ENCODE measurements at places on chromosomes 7 and 10.
A peak's percentile ranks its signal among the peaks of the same experiment; 100 is the strongest.

DNA sequence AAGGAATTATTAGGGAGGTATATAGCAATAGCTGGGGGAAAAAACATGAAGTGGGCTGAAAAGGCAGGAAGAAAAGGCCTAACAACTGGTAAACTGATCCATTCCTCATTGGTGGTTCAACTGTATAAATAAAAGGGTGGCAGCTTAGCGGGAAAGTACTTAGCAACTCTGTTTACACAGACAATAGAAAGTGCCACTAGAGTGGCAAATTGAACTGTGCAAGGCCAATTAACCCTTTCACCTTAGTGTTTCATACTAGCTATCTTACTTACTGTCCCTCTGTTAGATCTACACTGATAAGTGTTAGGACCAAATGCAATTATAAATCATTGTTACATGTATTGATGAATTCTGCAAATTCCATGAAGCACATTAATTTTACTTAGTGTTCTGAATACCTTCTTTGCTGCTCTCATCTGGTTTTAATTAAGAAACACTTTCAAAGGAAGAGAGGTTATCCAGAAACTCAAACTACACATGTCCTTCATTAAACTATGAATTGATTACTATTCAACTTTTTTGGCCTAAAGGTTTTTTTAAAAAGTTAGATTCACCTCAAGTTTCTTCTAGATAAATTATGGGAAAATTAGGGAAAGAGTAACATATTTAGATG is 28.0 kb downstream of the DNAJC1 start:
- no peak for DNase-seq

- no peak for DNase-seq
These were observed 157.2 kb downstream of the CHRM2 start for GRCh38 chr7:137025469-137026175.

DNA sequence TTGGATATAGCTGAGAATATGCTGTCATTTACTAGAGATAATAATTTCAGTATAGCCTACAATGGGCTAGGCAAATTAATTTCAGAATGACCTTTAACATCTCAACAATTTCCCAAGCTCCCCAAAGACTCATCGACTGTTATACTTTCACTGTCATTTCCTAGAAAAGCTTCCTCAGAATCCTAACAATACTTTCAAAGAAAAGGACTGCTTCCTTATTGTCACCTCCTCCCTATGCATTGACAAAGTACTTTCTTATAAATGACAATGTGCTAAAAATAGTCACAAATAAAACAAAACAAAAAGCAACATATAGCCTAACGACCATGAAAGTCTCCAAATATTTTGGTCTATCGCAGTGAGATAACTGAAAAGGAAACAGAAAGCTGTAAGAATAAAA is 272.6 kb downstream of the ELMO1 start:
- DNase-seq, result no peak

DNA sequence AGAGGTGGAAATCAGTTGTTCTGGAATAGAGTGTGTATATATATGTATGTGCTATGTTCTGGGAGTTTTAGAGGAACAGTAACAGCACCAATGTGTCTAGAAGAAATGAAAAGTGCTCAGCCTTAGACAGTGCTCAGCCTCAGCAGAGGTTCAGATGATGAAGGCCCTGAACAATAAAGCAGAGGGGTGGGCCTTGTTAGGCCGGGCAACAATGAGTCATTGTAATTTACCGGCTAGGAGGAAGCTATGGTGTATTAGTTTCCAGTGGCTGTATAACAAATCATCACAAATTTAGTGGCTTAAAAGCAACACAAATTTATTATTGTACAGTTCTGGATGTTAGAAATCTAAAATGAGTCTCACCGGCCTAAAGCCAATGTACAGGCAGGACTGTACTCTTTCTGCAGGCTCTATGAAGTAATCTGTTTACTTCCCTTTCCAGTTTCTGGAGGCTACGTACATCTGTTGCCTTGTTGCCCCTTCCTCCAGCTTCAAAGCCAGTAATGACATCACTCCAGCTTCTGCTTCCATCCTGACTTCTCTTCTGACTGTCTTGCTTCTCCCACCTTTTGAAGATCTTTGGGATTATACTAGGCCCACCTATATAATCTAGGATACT is 84.6 kb downstream of the CH25H start:
- no peak for DNase-seq

- no peak for DNase-seq
These were observed 32.9 kb upstream of the CCDC71L start for GRCh38 chr7:106693677-106694353.

GRCh38 chr10:70693619-70694335 is 21.5 kb downstream of the ADAMTS14 start:
- no peak for DNase-seq

DNA sequence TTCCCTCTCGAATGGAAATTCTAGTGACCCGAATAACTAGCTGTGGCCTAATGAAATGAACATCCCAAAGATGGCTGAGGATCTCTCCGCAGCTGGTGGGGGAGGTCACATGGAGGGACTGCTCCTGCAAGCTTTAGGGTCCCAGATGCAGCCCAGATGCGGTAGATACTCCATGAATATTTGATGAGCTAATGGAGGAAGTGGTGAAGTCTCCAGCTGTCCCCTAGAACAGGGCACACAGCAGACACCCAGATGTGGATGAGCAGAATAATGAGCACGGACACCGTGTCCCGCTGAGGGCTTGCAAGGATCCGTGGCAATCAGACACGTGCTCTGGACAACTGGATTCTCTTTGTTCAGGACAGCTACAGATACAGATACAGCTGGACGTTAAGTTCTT is 59.2 kb downstream of the DENND2A start:
- no peak for DNase-seq

- DNase-seq, result peak; percentile 4
These were observed 34.5 kb downstream of the PPIF start for GRCh38 chr10:79381804-79382221.

DNA sequence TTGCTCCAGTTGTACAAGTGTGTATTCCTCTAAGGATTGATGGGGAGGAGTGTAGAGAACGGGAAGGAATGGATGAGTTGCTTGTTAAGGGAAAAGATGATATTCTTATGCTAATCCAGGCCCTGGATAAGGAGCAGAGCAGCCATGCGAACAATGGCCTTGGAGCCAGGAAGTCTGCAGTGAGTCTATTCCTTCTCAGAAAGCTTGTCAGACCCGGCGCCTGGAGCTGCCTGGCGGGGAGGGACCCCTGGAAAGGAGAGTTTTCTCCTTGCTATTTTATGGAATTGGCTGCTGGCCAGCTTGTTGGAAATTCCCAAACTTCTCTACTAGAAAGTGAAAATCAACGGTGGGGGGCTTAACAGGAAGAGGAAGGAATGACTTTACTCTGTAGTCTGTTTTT is 89.1 kb downstream of the MMRN2 start:
- DNase-seq, result no peak

GRCh38 chr10:103837370-103838069 is 17.9 kb downstream of the SH3PXD2A start:
- DNase-seq, result no peak

GRCh38 chr10:11594589-11595394 is 16.7 kb downstream of the USP6NL start:
- DNase-seq, result no peak

DNA sequence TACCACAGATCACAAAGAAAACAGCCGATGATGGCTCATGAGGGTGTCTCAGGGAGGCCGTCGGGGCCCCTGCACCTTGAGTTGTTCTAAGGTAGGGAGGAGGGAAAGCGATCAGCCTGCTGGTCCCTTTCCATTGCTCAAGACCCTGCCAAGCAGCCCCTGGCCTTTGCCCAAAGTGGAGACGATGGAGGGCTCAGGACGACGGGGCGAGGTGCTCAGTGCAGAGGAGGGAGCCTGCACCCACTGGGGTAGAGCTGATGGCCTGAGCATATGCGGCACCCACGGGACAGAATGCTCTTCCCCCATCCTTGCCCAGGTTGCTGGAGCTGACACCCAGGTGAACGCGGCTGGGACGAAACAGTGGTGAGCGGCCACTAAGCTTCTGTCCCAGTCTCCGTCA is 58.3 kb upstream of the FAM20C start:
- no peak for DNase-seq

All from activated CD4-positive, alpha-beta memory T cell treated with anti-CD3 and anti-CD28 coated beads for 36 hours (primary cell).